SK-N-SH treated with all-trans-retinoic acid at 6 μM for 48 hours (cell line): ENCODE measurements at places on chromosomes 2 and 18.

- ATAC-seq, result no peak
These were observed 60.5 kb upstream of the LGALSL start for GRCh38 chr2:64393383-64394010.

- peak; percentile 58; the same call in 2 of the 3 replicates for ATAC-seq
These were observed 16.9 kb downstream of the DAW1 start for GRCh38 chr2:227888289-227888688.

- no peak for ATAC-seq
These were observed 7.9 kb downstream of the SS18 start for GRCh38 chr18:26082475-26082874.

DNA sequence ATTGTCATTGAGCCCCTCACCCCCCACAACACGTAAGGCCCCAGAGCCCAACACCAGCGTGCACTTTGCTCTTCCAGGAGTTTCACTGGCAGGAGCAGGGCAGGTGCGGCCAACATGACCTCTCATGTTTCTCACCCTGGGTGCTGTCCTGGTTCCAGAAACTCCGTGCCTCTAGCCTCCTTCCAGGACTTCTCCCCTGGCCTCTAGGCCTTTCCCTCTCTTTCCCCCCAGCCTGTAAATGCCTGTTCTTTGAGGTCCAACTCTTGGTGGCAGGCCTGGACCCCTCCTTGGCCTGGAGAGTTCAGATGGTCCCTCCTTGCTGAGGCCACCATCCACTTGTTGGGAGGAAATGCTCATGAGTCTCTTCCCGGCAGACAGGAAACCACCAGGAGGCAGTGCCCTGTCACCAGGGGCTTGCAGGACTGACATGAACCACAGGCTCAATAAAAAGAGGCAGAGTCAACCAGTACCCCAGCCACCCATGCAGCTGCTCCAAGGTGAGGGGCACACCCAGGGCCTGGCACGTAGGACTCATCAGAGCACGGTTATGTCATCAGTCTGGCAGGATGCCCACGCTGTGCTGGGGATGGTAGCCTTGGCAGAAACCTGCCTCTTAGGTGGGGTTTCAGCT lies 1.5 kb downstream of the MALL start:
- ATAC-seq, result peak; percentile 48

DNA sequence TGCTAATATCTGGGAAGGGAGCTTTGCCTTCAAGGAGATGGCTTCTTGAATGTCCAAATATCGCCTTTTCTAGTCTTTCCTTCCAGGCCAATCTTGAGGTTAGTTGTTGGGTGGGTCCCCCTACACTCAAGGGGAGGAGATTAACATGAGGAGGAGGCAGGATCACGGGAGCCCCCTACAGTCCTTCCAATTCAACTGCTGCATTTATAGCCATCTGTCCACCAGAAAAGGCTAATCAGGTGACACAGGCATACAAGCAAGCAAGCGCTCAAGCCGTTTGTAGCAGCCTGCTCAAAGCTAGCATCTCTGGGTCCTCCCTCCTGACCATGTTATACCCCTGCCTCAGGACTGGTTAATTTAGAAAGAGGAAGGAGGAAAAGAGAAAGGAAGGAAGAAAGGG lies 87.6 kb downstream of the MRPS9 start:
- ATAC-seq, result peak; percentile 57; the same call in 2 of the 3 replicates

DNA sequence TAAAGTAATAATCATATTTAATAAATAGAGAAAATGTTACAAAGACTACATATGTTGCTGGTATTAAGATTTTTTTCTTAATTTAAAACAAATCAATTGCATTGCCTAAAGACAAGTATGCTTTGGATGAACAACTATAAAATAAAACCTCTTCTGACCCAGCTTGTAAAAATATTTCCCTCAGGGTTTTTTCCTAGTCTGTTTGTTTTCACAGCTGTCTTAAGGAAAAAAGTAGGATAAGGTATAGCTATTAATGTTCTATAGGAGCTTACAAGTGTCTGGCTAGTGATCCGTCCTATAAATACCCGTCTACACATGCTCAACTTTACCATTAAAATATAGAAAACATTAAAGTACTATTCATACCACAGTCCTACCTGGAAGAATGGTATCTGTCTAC lies 97.1 kb downstream of the NOL10 start:
- ATAC-seq, result no peak

- no peak for ATAC-seq
These were observed 34.4 kb upstream of the PMAIP1 start for GRCh38 chr18:59865241-59865986.

- ATAC-seq, result no peak
These were observed 192.4 kb upstream of the ERBB4 start for GRCh38 chr2:212730994-212731393.

DNA sequence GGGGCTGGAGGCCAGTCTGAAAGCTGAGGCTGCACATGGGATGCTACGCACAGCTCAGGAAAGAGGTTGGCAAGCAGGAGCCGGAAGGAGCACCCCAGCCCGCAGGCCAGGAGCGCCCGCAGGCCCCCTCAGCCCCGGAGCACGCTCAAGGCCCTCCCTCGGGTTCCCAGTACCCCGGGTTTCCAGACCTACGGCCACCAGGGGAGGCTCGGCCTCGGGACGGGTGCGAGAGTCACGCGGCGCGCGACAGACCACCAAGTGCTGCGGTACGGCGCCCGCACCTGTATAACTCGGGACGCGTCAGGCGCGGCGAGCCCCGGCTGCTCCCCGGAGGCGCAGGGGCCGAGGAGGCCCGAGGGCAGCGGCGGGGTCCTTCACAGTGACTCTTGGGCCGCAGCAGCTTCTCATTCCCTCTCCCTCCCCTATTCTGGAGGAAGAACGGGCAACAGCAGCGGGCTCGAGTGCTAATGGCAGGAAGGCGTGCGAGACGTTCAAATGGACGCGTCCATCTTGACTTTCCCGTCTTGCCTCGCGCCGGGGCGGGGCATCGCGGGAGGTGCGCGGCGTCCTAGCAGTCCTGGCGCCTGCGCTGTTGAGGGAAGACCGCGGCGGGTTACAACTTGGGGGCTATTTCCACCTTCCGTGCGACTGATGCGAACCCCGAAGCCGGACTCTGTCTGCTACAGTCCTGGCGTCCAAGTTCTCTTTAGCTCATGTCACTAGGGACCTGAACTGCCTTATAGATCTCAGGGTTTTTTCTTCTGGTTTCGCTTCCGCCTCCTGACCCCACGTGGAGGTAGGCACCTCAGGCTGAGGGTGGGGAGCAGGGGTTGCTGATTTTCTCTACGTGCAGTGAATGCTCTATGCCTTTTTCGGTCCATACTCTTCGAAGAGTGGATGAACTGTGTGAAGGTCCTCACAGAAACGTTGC lies at the start of gene ANAPC1:
Gene ANAPC1, minus strand, starts transcription at position 533 of the 931 bp plus-strand sequence. CDS start 3,368 bp downstream, outside the sequence.
- peak; percentile 98 for ATAC-seq
